IPS-NIHi11 (cell line): ENCODE measurements at places on chromosomes 2 and 18.

GRCh38 chr2:2788076-2788475 is 457.0 kb upstream of the MYT1L start:
- peak; percentile 73 for DNase-seq

DNA sequence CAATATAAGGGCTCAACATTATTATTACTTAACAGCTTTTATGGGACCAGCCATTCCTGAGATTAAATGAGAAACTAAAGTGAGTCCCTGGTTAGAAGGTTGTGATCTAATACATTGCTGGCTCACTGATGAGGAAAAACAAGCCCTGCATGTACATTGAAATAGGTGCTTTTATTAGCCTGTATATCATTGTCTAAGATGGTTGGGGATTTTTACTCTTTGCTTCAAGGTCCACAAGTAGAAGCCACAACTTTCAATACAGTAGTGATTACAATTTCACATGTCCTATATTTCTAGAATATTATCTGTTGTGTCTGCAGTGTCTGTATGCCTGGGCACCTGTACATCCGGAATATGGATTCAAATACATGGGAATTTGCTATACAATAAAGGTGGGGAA is 104.1 kb upstream of the FZD5 start:
- DNase-seq: no peak

- no peak for DNase-seq
Observed at GRCh38 chr2:27942612-27943547, 52.4 kb downstream of the BABAM2 start.

GRCh38 chr2:68044099-68044498 is 18.7 kb downstream of the C1D start:
- DNase-seq: no peak
